ENCODE measurements at places on chromosomes 5 and 9.

DNA sequence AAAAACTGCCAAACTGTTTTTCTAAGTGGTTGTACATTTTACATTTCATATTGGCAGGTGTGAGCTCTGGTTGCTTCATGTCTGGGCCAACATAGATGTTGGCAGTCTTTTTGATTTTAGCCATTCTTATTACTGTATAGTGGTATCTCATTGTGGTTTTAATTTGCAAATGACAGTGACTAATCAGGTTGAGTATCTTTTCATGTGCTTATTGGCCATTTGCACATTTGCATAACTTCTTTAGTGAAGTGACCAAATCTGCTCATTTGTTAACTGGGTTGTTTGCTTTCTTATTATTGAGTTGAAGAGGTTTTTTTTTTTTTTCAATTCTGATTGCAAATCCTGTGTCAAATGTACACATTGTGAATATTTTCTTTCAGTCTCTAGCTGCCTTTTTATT lies 36.9 kb upstream of the MSX2 start:
- no peak for DNase-seq

GRCh38 chr5:176809544-176810080 lies 747 bp upstream of the UNC5A start:
- no peak for DNase-seq

DNA sequence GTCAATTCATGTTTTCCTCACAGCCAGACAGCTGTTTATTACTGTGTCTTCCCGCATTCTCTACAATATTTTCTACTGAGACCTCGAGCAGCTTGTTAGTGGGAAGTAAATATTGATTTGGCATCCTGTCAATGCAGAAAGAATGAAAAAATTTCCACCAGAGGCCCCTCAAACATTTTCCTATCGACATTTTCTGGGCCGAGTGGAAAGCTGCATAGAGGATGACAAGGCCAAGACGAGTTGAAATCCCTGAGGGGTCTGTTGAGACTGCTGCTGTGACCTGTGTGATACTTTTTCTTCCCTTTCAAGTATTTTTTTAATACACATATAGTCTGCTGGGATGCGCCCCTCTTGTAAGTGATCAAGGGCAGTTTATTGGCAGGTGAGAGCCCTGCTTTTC lies 91.4 kb upstream of the SH3GL2 start:
- DNase-seq, result no peak

DNA sequence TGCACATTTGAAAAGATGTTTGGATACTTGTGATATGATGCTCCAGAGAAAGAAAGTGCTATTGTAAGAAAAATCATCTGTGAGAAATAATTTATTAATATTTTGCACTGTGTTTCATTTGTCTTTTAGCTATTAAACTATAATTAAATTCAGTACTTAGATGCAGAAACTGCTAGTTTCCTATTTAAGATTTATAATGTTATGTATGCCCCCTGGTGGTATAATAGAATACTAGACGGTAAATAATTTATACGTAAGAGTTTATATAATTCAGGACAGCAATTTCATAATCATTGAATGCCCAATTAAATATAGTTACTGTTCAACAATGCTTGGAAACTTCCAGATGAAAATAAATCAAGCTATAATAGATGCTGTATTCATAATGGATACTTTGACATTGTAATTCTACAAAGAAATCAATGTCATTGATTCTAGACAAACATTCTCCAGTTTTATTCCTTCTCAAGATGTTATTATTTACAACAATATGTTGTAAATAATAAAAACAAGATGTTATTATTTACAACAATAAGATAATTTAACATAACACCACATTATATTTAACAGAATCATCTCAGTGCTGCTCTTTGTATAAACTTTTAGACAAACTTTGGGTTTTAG lies 101.0 kb downstream of the TMEM232 start:
- no peak for DNase-seq

DNA sequence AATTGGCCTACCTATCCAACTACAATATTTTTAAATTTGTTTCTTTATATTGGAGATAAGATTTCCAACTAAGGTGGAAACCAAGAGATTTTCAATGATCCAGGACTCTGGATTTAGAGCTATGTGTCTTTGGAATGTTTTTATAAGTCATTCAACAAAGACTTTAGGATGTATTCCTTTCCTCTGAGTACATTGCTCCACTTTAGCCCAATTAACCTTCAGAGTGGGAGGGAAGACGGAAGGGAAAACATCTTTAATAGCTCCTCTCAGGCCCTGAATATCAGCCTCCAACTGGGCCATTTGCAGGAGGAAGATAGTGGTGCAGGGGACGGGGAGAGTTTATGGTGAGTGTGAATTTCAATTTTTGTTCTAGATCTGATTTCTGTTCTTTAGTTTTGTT lies 239.2 kb downstream of the PIK3R1 start:
- no peak for DNase-seq
